ENCODE measurements at places on chromosomes 16 and 17.

- no peak for DNase-seq
Measured at GRCh38 chr17:34370997-34371395, 8.0 kb upstream of the CCL1 start.

DNA sequence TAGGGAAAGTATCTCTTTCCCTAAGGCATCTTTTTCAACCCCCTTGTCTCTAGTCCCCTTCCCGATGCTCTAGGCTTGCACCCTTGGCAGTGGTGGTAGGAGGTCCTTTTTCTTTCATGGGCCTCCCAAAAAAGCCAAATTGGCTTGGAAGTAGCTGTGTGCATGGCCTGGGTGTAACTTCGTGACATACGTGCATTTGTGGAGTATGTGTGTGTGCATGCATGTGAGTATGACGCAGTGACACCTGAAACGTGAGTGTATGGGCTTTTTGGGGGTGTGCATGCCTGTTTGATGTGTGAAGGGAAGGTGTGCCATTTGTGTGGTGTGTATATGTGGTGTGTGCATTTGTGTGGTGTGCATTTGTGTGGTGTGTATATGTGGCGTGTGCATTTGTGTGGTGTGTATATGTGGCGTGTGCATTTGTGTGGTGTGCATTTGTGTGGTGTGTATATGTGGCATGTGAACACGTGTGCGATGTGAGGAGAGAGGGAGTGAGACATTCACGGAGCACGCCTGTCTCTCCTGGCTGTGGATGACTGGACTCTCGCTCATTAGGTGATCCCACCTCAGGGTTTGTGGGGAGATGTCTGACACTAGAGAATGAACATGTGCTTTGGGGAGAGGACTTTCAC, 15.7 kb downstream of the IGFBP4 start:
- DNase-seq, result no peak

- DNase-seq, result no peak
Measured at GRCh38 chr17:82367724-82368524, 3.6 kb upstream of the UTS2R start.

- no peak for DNase-seq
Measured at GRCh38 chr17:78976907-78977680, 2.6 kb downstream of the LGALS3BP start.

GRCh38 chr17:75814900-75815373, 29.3 kb downstream of the UNC13D start:
- no peak for DNase-seq

DNA sequence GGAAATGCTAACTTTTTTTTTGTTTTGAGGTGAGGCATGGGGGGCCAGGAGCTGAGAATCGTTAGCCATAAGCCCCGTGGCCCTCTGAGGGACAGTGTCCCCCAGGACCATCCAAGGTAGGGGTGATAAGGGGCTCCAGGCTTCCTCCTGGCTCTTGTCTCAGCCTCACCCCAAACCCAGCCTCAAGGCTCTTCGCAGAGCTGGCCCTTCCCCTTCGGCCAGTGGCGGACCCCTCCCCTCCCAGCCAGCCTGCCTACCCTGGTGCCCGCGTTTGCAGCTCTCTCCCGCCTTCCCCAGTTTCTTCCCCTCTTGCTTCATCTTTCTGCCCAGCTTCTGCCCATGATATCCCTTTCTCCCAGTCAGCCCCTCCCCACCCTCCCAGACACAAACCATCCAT, 22.7 kb upstream of the ATP2A3 start:
- no peak for DNase-seq

GRCh38 chr17:1511756-1512321, 4.6 kb downstream of the INPP5K start:
- DNase-seq, result no peak

DNA sequence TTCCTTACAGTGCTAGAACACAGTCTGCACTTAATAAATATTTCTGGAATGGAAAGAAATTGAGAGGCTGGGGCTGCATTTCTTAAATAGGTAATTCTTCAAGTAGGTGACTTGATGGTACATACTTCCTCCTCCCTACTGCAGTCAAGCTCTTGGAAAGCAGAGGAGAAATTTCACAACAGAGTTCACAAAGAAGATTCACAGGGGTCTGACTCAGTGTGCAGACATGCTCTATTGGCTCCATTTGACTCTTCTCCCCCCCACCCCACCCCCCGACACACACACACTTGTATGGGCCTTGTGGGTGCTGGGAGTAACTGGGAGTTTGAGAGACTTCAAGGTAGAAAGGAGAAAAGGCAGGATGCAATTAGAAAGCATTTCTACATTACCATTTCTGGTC, 6.2 kb upstream of the MYOCD start:
- DNase-seq, result no peak
